ENCODE measurements at places on chromosomes 7 and 10.

GRCh38 chr10:24313283-24313682, 104.3 kb downstream of the KIAA1217 start:
- no peak for DNase-seq

- no peak for DNase-seq
Observed at GRCh38 chr7:3080106-3080505, 36.4 kb upstream of the CARD11 start.

- DNase-seq, result no peak
Observed at GRCh38 chr10:42997151-42997848, 79.6 kb upstream of the RET start.

GRCh38 chr10:1050554-1050953, 1.6 kb upstream of the IDI1 start:
- DNase-seq, result no peak

DNA sequence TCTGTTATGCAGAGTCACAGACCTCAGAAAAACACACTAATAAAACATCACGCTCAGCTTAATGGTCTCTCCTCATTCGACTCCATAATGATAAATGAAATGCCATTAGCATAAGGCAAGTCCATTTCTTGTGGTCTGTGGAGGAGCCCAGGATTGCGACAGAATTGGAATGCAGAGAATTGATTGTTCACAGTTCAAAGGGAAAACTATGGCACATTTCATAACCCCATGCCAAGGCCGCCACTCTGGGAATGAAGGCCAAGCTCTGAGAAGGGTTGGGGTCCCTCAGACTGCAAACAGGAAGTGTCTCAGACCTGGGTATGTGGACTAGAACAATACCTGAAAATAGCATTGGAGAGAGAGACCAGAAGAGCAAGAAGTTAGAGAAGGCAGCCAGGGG, 398.9 kb downstream of the ADRA2A start:
- no peak for DNase-seq

DNA sequence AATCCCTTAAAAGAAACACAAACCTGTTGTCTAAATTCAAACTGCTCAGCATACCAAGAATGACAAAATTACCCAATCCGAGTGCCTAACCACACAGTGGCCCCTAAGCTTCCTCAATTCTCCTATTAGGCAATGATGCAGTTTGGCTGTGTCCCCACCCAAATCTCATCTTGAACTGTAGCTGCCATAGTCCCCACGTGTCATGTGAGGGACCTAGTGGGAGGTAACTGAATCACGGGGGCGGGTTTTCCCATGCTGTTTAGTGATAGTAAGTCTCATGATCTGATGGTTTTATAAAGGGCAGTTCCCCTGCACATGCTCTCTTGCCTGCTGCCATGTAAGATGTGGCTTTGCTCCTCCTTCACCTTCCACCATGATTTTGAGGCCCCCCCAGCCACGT, 21.9 kb downstream of the PSAP start:
- DNase-seq, result no peak

DNA sequence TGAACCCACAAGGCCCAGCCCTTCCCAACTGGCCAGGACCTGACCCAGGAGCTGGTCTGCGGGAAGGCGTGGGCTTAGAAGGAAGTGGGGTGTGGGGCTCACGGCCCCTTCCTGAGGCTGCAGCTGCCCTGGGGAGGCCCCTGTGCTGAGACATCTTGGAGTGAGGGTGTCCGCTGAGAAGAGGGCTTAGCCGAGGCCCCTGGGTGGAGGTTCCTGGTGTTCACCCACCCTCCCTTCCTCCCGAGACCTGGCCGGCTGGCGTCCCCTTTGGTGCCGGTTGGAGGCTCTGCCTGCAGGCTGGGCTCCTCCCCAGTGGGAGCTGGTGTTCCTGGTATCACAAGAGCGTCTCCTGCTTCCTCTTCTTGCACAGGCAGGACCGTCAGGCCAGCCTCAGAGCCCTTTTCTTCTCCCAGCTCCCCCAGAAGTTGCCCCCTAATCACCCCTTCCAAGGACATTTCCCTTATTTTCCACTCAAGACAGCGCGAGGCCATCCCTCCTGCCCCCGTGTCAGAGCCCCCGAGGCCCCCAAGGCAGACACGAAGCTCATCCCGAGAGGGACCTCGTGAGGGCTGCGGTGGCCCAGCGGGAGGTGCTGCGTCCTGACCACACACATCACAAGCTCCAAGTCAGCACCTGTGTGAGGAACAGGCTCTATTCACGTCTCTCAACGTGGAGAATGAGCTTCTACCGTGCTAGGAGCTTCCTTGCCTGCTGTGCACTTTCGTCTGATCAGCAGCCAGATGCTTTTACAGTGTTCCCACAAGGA, 25.1 kb upstream of the FAM20C start:
- DNase-seq, result no peak

DNA sequence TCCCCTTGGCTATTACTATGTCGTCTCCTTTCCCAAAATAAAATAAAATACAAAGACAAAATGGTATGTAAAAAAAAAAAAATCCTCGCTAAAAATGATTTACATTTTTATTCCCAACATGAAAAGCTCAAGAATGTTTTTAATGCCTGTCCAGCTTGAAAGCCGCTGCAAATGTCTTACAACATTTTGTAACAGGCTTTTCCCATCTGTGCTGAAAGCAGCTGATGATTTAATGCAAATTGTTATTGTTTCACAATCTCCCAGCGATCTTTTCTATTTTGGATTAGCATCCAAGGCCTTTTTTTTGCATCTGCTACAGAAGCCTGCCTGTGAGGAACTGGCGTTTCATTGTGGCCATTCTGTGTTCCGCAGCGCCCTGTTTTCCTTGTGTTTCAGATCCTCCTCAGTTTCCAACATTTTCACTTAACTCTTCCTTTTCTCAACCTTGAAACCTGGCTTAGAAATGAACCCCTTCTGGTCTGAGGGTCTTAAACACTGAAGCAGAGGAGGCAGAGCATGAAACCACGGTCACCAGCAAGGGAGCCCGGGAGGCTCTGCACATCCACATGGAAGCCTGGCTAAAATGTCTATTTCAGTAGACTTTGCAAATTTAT, 712.1 kb downstream of the PARD3 start:
- no peak for DNase-seq

- no peak for DNase-seq
Observed at GRCh38 chr10:62893036-62893435, 76.9 kb upstream of the EGR2 start.

DNA sequence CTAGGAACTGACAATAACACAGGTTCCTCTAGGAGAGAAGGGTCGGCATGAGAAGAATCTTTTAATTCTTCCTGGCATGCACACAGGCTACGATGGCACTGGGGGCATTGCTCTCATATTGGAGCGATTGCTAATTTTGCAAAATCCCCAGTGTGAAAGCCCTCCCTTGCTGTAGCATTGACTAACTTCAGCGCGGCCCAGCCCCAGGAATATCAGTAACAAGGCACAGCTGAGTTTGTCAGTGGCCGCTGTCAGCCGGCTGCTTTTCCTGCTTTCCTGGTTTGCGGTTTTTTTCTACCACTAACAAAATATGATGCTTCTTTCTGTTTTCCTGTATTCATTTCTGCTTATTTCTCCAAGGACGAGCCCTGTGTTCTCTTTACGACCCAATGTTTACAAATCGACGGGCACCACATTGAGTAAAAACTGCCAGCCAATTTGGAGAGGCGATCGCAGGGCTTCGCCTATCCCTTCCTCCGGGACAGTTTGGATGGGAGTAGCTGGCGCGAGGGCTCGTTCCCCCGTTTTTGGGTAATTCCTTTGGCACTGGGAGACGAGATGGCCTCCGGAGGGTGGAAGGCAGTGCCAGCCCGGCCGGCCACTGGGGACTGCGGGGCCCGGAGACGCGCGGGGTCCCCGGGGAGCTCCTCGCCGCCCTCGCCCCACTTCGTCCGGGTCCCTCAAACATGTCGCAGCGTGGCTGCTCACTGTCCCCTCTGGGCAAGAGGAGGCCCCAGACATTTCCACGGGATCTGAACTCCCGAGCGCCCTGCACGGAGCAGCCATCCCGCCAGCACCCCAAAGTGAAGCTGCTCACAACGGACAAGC, 967 bp downstream of the ADARB2 start:
- no peak for DNase-seq

DNA sequence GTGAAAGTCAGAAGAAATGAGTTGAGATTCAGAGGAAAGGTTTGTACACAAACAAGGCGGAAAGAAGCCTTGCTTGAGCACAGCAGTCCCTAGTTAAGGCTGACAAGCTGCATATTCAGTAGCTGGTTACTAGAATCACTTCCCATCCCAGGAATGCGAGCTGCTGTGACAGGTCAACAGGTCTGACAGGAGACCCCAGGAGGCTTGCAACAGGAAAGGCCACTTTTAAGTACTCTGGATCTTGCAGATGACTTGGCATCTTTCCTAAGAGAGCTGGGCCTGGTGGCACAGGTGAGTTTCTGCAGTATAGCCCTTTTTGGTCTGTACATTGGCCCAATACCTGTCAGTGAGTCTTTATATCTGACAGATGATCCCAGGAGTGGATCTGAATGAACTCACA, 35.7 kb upstream of the UNC5B start:
- DNase-seq, result no peak

GRCh38 chr7:51995596-51996179, 679.1 kb upstream of the COBL start:
- DNase-seq, result no peak

- no peak for DNase-seq
Observed at GRCh38 chr10:10703382-10703781, 314.3 kb upstream of the CELF2 start.

GRCh38 chr7:6395898-6396595, 51.7 kb downstream of the DAGLB start:
- DNase-seq, result no peak

GRCh38 chr10:50874723-50875122, 10.7 kb downstream of the A1CF start:
- no peak for DNase-seq

- DNase-seq, result no peak
Observed at GRCh38 chr10:76082232-76082631, 650.8 kb downstream of the LRMDA start.

GRCh38 chr10:35237766-35238512, 98.4 kb upstream of the CCNY start:
- no peak for DNase-seq

DNA sequence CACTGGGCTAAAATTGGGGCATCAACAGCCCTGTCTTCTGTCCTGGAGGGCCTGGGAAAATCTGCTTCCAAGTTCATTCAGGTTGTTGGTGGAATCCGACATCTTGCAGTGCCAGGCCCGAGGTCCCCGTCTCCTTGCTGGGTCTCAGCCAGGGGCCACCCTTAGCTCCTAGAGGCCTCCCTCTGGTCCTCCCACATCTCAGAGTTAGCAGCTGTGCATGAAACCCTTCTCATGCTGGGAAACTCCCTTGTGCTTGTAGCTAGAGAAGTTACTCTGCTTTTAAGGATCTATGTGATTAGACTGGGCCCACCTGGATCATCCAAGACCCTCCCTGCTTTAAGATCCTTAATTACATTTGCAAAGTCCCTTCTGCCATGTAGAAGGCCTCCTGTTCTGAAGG, 15.3 kb downstream of the HIP1 start:
- DNase-seq, result no peak

- DNase-seq, result no peak
Observed at GRCh38 chr7:127896659-127897058, 134.6 kb downstream of the LRRC4 start.

- DNase-seq, result no peak
Observed at GRCh38 chr10:44206127-44206818, 178.6 kb downstream of the CXCL12 start.

DNA sequence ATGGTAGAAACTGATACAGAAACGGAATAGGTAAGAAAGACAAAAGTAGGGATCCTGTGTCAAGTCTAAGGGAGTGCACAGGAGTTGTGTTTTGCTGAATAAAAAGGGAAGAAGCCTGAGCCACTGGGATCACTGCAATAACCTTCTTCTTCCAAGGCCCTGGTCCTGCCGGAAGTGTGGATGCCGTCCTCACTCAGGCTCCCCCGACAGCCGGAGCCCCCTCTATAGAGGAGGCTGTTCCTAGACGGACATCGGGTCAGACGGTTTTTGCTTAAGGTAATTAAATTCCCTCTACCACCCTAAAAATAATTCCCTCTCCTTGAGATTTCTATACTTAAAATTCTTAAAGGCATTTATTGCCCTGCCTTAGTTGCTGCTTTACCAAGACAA, 566.9 kb downstream of the PTPRN2 start:
- no peak for DNase-seq

DNA sequence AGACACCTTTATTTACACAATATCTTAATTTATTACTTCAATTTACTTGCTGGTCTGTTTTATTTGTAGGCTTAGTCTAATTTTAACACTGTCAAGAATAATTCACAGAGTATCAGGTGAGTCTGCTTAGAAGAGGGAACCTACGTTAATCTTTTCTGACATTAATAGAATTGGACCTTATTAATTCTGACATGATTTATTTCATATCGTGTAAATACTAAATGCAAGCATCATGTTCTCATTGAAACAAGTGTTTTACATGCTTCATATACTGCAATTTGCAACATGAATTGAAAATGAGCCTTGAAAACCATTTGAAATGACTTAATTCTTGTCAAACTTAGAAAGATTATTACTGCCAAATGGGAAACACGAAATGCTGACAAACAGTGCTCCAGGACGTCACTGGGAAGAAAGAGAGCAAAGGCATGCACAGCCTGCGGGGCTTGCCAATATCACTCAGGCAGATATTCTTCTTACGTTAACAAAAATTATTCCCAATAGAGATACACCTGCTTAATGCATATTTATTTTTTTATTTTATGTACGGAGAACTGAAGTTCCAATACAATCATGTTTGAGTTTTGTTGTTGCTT, 282.0 kb upstream of the AKR1E2 start:
- DNase-seq, result no peak

DNA sequence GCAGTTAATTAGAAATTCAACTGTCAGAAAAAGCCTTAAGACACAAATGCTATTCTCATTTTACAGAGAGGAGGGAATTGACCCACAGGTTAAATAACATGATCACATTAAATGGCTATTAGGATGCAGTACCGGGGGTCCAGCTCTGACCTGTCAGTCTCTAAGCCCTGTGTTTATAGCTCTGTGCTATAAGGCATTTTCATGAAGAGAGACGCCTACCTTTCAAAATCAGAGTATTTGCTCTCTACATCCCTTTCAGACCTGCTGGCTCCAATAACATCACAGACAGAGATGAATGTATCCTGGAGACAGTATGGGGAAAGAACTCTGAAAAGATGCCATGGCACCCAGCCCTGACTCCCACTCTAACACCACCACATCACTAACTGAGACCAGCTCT, 189.9 kb upstream of the PRSS58 start:
- DNase-seq, result no peak

DNA sequence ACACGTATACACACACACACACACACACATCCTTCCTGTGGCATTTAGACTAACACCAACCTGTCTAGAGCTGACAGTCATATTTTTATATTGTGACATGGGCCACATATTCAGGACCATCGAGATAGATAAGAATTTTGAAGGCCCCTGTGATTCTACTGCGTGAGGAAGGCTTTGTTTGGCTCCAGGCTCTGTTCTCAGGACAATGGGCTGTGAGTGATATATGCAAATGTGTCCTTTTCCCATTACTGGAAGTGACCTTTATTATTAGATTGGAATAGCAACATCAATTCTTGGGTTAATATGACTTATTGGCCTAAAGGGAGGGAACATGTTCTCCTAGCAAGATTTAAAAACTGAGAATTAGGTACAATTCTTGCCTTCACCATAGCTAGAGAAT, 156.1 kb downstream of the SPAG6 start:
- DNase-seq, result no peak

- no peak for DNase-seq
Observed at GRCh38 chr10:4050061-4050460, 265.1 kb upstream of the KLF6 start.
